Pulmonary artery endothelial cell (primary cell): ENCODE measurements at places on chromosomes 12 and 14. TPM values are rescaled to one million over a fixed set of nuclear protein-coding genes. Genes with fewer than 3 reads are reported as not detected.
A peak's percentile ranks its signal among the peaks of the same experiment; 100 is the strongest.

The C3AR1 gene
- total RNA-seq = 0.26 and 0.28 TPM in 2 replicates

The FITM1 gene
- total RNA-seq = 0.13 TPM in 1 of 2 replicates, not detected in the other

DNA sequence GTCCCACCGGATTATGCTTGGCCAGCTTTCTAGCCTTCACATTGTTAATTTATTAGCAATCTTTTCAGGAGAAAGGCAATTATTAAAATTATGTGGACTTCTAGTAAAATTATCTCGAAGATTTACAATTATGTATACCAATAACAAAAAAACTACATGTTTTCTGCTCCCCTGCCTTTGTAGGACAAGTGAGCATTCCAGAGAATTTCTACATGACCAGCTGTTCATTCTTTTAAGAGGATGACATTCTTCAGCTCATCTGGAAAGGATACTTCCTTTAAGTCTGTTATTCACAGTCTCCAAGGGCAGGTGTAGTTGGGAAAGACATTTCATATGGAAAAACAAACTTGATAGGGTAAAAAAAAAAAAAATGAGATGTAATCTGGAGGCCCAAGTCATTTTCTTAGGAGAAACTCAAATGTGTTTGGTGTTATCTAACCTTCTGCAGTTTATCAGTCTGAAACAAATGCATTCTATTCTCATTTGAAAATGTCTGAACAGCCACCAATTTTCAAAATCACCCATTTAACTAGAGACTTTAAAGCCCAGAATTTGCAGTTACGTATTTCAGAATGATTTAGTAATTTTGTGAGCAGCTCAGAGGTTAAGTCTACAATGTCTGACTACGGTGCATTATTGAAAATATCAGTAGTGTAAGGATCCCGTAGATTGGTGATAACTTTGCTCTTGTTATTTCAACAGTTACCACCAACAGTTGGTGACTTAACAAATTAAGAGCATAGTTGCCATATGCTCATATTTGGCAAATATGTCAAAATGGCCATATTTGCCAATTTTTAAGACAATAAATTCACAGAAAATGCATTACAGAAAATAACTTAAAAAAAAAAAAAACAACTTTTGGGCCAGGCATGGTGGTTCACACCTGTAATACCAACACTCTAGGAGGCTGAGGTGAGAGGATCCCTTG, 1.8 kb upstream of the PHLDA1 start:
- DNase-seq = no peak

DNA sequence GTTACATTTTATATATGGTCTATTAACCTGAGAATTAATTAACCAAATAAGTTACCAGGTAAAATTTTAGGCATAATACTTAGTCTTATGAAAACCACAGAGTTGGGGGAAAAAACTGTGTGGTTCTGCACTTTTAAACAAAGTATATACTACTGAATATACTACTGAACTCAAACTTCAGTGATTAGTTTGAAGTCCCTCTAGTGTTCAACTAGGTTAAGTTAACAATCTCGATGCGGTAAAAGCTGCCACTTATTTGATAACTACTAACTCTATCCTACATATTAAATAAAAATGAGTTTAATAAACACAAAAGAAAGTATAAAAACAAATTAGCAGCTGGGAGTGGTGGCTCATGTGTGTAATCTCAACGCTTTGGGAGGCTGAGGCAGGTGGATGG, 56.7 kb downstream of the MED13L start:
- no peak for DNase-seq

GRCh38 chr12:116551952-116552772, 7.0 kb upstream of the MAP1LC3B2 start:
- DNase-seq = no peak

DNA sequence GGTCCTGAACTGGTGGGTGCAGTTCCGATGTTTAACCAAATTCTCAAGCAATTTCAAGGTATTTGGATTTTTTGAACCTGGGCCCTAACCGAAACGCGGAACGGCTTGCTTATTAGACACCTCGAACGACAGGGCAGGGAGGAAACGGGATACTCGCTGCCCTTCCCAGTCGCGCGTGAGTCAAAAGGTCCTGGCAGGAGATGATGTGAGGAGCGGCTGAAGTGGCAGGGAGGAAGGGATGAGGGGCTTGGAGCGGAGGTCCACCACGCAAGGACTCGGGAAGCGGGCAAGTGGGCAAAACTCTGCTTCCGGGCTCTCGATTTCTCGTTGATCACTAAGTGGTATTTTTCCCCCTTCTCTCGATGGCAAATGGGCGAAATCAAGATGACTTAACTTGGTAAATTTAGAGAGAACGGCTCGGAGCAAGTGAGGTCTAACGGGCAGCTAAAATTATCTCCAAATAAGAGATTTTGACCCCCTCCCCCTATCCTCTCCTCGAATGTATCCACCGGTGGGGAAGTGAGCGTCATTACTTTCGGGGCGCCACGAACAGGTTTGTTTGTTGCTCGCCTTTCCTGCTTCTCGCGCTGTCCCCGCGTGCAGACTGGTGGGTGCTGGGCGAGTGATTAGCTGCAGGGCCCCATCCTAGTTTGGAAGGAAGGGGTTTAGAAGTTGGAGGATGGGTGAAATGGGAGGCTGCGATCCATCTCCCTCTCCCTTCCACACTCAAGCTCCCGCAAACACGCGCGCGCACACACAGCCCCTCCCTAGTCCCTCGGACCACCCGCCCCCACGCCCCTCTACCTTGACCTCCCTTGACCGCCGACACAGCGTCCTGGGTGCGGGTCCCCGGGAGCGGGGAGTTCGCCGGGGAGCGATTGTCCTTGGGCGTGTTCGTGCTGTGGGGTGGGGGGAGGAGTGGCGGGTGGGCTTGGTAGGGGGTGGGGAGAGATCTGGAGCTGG, 986 bp upstream of the NTF3 start:
- DNase-seq = no peak

- DNase-seq = peak; percentile 2
These were observed 128.0 kb downstream of the NDUFA12 start for GRCh38 chr12:94875525-94875924.

DNA sequence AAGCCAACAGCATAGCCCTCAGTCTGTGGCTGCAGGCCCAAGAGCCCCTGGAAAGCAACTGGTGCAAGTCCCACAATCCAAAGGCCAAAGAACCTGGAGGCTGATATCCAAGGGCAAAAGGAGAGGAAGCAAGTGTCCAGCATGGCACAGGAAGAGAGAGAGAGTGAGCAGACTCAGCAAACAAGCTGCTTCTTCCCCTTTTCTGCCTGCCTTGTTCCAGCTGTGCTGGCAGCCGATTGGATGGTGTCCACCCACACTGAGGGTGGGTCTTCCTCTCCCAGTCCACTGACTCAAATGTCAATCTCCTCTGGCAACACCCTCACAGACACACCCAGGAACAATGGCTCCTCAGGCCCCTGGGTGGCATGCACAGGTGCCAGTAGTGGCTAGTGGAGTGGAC, 33.5 kb downstream of the SMCO2 start:
- no peak for DNase-seq
